LNCaP clone FGC (cell line): ENCODE measurements at places on chromosomes 7 and 10.

DNA sequence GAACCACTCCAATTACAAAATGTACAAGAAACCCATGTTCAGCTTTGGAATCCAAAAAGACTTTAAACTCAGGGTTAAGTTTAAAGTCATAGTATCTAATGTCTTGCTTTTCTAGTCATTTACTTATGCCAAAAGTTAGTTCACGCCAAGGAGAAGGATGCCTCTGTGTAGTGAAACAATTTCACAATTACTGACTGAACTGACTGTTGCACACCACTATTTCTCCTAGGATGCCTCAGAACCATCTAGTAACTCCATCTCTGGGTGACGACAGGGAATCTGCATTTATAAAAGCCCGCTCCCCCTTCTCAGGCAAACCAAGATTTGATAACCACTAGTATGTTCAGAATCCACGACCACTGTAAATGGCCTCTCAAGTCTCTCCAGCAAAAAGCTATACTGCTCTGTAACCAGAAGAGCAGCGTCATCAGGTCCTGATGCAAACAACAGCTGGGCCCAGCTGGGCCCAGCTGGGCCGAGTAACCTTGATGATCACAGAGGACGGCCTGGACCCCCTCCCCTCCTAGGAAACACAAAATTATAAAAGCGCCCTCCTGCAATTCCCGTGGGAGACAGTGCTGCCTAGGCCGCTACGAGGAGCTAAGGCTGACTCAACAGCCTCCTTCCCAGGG lies 680 bp upstream of the ADO start:
- DNase-seq: no peak

GRCh38 chr10:60348982-60349381 lies 40.7 kb downstream of the ANK3 start:
- DNase-seq: no peak

GRCh38 chr10:69974551-69975155 lies 78.0 kb upstream of the MACROH2A2 start:
- no peak for DNase-seq

DNA sequence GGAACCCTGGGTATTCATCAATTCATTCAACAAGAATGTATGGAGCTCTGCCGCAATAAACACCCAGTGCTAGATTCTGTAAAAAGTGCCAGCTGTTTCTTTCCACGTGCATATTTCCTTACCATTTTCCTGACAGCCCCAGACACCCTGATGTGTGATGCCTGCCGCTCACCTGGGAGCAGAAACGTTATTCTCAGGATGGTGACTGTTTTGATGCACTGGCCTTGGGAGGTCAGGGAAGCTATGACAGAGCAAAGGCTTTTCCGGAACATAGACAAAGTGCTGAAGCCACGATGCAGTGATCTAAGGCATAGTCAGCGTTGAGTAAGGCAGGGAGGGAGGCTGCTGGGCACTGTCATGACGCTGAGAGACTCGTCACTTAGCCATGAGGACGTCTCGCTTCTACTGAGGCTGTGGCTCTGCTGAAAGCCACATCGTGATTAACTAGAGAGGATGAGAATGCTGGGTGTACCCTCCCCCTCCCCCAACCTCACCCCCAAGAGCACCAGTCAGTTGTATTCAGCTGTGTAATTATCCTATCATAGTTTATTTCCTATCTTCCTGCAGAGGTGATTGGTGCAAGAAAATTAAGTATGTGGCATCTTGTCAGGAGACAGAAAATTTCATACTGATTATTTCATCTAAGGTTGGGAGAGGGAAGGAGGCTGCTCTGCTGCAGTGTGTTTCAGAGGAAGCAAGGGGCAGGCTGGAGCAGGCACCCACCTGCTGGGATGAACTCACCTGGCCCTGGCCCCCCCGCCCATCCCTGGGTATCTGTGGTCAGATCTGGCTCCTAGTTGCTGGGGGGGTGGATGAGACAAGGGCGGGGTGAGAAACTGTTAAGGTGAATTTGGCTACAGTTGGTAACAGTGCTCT lies 48.8 kb upstream of the SMNDC1 start:
- DNase-seq: no peak

DNA sequence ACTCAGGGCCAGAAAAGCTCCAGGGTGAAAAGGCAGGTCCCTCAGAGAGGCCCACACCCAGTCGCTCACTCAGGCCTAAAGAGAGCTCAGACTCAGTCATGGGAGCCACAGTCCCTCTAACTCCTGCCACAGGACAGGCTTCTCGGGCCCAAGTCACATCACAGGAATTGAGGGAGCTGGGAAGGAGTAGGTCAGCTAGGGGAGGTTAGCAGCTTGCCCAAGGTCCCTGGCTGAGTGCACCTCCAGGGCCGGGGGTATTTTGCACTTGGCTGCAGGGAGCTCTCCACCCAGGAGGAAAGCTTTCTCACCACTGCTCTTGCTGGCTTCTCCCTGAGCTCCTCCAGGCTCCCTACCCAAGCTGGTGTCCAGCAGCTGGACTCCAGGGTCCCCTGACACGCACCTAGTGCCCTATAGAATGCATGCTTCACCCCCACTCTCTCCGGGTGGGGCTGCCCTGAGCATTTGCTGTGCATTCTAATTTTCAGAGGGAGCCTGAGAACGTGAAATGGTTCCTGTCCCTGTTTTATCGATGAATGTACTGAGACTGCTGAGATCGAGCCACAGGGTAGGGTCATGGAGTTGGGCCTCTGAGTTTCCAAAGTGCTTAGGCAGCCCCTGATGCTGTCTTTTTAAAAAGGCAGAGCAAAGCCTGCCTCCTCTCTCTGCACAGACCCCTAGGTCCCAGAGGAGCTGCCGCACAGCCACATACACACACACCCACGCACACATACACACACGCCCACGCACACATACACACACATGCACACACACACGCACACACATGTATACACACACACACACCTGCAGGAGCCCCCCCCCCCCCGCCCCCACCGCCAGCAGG lies 37.9 kb upstream of the RET start:
- DNase-seq: no peak

DNA sequence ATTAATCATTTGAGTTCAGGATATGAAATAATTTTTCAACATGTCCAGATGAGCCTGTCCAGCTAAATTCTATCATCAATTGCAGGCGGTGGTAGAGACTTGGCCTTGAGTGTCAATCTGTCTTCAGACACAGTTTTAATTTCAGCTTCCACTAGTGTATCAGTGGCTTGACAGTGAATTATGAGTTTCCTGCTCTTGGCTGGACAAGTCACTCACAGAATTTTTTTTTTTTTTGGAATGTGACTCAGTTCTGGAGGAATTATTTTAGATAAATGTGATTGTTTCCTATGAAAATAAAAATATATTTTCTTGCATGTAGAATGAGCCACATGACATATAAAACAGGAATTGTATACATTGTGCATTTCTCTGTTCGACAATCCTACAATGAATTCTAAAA lies 319.9 kb upstream of the AKR1E2 start:
- DNase-seq: no peak

GRCh38 chr10:103238506-103239252 lies 7.0 kb upstream of the RPEL1 start:
- no peak for DNase-seq

GRCh38 chr10:70803775-70804420 lies 11.8 kb upstream of the SGPL1 start:
- DNase-seq: peak; percentile 87

- no peak for DNase-seq
Observed at GRCh38 chr10:4699950-4700730, 125.9 kb upstream of the AKR1E2 start.

GRCh38 chr10:101560298-101561067 lies 27.6 kb downstream of the POLL start:
- no peak for DNase-seq
